Esophagus squamous epithelium (tissue), 5 donors: ENCODE measurements at places on chromosomes 11 and 22.

DNA sequence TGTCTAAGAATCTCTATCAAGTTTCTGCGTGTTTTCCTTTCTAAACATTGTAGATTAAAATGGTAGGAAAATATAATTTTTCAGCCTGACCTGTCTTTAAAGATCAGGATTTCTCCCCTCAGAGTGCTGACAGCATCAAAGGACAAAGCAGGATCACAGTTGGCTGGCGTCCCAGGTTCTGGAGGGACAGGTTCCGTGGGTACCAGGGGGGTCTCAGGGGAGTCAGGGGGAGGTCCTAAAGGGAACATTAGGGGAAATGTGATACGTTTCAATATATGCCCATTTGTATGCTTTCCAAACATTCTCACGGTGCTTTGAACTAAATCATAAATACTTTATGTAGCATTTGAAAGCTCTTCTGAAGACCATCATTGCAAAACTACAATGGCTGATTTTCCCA, 3.4 kb downstream of the MMP3 start:
- DNase-seq = no peak

DNA sequence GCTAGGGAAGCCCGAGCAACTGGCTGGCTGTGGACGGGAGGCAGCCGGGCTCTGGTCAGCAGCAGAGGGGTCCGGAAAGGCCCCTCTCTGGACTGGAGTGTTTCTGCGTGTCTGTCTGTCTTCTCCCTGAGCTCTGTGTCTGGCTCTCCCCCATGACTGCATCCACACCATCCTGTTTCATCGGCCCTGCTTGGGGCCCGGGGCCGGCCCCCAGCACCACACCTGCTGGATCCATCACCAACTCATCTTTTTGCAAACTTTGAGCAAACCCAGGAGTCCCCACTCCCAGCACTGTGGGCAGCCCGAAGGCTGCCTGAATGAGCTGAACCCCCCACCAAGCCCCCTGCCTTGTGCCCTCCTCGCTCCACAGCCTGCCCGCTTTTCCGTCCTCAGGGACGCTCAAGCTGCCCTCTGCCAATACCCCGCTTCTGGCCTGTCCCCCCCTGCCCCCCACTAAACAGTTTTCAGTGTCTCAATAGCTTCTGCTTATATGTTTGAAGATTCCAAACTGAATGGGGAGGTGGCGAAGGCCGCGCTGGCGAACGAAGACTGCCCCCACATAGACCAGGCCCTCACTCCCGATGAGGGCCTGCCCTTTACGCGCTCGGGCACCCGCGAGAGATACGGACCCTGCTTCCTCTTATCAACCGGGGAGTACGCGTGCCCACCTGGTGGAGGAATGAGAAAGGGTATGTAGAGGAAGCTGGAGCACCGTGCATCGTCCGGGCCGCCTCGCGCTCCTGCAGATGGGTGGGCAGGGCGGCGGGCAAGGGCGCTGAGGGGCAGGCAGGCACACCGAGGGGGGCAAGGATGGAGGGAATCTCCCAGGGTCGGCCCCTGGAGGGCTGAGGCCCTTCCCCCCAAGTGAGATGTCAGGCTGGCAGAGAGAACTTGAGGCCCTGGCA, 44.6 kb downstream of the KCNC1 start:
- DNase-seq = no peak

GRCh38 chr11:83951521-83951920, 665.4 kb upstream of the CCDC90B start:
- DNase-seq = no peak

DNA sequence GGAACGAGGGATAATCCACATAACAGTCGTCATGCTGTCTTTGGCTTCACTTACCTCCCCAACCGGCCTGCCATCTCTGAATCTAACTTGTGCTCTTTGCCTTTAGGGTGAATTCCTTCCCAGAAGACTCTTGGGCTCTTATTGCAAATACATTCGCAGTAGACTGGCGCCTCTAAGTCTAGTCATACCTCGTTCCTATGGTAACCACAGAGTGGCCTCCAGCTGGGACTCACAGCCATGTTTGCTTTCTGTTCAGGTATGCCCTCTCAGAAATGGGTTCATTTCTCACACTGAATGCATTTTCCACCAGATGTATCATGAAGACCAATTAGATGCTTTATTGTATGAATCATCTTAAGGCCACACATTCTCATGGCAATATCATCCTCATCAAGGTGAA, 112.7 kb downstream of the FAR1 start:
- DNase-seq = no peak

- DNase-seq = no peak
These were observed 346 bp downstream of the FJX1 start for GRCh38 chr11:35618497-35619115.

DNA sequence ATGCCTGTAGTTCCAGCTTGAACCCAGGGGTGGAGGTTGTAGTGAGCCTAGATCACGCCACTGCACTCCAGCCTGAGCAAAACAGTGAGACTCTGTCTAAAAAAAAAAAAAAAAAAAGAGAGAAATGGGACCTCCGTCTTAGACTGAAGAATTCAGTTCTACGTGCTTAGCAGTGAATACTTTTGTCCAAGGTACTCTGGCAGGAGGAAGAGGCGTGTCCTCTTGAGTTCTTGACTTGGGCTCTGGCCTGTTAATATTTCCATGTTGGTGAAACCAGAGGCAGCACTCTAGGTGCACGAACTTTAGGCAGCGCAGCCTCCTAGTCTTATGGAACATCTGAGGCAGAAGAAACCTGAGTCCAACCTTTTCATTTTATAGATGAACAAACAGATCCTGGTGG, 2.4 kb downstream of the HMBS start:
- DNase-seq = no peak

DNA sequence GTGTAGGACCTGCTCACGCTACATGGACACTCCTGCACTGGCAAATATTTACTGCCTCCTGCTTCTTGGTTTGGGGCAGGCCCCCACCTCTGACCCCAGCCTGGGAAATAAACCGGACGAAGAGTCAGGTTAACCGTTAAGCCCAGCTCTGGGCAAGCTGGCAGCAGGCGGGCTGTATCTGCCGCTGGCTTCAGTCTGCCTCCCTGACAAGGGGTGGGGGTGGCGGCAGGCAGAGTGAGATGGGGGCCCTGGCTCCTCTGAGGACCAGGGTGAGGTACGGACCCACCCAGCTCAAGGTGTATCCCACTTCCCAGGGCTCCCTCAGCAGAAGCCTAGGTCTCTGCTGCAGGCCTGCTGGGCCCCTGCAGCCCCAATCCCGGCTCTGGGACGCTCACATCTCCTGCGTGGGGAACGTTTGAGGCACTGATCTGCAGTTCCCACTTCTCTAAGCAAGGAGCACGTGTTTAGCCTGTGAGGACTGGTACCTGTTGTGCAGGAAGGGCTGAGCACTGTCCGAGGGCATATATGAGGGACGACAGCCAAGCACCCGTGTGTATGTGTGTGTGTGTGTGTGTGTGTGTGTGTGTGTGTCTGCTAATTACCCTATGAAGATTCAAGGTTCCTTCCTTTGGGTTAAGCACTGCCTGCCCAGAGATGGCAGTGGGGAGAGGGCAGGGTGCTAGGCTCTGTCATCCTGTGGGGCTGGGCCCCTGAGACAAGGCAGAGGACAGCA, 1.1 kb upstream of the LRRC75B start:
- DNase-seq = no peak

GRCh38 chr22:23264610-23265367, 84.5 kb downstream of the BCR start:
- no peak for DNase-seq

DNA sequence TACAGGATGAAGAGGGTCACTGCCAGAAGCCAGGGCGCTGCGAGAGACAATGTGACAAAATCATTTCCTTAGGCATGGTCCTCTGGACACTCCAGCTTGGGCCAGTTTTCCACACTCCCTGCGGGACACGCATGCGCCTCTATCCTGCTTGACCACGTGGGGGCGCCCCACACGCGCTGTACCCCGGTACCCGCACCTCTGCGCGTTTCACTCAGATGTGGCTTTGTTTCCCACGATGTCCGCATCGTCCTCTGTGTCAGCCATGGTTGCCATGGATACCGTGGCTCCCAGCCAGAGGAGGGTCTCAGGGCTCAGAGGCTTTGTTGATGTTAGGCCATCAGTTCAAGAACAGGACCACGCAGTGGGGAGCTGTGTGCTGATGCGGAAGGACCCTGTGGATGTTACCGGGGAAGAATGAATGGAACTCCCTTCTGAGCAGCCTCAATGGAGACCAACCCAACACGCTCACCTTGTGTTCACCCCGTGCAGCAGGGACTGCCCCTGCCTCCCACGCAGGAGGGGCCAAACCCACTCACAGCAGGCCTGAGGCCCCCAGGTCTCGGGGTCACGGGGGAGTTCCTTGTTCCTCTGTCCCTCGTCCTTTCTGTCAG, 101.1 kb upstream of the SLC22A12 start:
- DNase-seq = no peak

- DNase-seq = no peak
These were observed 6.7 kb downstream of the ARAP1 start for GRCh38 chr11:72745511-72745910.

DNA sequence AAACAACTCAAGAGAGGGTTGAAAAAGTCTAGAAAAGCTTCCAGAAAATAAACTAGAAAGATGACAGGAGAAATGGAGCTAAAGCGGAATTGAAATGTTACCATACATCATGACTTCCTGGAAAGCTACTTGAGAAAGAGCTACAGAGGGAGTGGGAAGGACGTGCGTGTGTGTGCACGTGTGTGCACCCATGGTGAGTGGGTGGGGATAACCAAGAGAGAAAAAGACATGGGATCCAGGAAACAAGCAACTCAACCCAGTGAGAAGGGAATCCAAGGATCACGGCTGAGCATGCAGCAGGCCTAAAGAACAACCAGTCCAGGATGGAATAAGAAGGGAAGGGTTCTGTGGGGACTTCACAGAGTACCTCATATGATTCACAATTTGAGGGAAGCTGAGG, 21.6 kb downstream of the APOL1 start:
- no peak for DNase-seq

DNA sequence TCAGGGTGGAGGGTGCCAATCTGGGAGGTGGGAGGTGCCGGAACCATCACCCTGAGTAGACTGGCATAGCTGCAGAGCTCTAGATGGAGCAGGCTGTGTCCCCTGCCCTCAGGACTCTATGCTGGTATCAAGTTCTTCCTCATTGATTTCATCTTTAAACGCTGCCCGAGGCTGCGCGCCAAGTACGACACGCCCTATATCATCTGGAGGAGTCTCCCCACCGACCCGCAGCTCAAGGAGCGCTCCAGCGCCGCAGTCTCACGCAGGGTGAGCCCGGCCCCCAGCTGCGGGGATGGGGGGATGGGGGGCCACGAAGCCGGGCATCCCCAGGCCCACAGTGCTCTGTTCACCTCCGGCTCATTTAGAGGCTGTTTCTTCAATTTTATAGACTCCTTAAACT, 52.5 kb downstream of the GRAMD4 start:
- DNase-seq = no peak

- DNase-seq = no peak
These were observed 21.2 kb downstream of the PACSIN2 start for GRCh38 chr22:42993651-42994275.

- DNase-seq = no peak
These were observed 72.9 kb upstream of the RASSF10 start for GRCh38 chr11:12936200-12936599.

DNA sequence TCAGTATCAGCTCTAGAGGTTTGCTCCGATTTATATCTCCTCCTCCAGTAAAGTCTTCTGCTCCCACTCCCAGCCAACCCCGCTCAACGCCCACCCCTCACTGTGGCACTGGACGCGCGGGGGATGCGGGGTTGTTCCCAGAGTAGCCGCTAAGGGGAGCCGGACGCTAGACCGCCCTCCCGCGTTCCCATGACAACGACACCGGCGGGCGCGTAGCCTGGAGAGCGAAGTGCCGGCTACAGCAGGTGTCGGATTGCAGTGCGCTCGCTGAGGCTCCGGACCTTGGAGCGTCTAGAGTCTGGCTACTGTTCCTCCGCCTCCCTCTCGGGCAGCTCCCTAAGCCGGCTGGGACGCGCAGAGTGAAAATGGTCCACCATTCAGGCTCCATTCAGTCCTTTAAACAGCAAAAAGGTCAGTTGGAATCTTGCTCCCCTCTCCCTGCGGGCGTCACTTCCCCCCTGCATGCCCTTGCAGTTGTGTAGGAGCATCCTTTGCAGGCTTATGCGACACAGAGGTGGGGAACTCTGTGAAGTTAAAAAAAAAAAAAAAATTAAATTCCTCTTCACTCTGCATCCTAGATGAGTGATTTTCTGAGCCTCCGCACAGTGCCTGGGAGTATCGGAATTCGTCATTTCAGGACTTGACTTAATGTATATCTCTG, at the start of gene ANO3:
Gene ANO3, plus strand, starts transcription at position 220 of the 661 bp plus-strand sequence. Its CDS starts 146 bp downstream, at position 366.
- DNase-seq = no peak

DNA sequence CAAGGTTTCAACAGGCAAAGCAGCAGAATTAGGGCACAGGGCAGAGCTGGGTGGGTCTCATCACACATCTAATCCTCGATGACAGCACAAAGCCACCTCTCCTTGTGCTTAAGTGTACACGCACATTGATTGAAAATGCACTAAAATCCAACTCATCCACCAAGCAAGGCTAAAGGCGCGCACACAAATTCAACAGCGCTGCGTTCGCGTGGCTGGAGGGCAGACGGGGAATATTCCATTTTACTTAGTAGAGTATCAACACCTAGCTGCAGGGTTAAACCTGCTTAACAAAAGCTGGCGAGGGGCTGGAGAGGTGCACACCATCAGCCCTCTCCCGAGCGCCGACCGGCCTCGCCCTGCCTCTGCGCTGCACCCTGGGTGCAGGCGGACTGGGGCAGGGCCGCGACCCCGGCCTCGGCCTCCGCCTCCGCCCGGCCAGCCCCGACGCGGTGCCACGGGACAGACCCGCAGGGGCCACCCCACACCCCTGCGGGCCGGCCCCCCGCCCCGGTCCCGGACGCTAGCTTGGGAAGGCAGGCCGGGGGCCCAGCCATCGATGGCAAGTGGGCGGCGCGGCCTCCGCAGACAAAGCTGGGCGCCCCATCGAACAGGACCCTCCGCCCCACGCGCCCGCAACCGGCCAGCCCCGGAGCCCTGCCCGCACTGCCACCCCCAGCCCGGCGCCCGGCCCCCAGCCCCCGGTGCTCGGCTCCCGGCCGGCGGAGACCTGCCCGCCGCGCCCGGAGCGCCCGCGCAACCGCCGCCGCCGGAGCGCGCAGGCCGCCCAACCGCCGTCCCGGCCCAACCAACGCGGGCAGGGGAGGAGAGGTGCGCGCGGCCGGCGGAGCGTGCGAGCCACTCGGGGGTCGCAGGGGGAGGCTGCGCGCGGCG, 929 bp downstream of the PRDM10 start:
- no peak for DNase-seq

- no peak for DNase-seq
These were observed 42.9 kb downstream of the EIF4ENIF1 start for GRCh38 chr22:31446767-31447166.

- no peak for DNase-seq
These were observed 1.9 kb downstream of the ELMOD1 start for GRCh38 chr11:107592813-107593212.

- no peak for DNase-seq
These were observed 66.3 kb upstream of the CHRM4 start for GRCh38 chr11:46457659-46458424.

- DNase-seq = no peak
These were observed 16.6 kb downstream of the OSBP start for GRCh38 chr11:59598961-59599360.

DNA sequence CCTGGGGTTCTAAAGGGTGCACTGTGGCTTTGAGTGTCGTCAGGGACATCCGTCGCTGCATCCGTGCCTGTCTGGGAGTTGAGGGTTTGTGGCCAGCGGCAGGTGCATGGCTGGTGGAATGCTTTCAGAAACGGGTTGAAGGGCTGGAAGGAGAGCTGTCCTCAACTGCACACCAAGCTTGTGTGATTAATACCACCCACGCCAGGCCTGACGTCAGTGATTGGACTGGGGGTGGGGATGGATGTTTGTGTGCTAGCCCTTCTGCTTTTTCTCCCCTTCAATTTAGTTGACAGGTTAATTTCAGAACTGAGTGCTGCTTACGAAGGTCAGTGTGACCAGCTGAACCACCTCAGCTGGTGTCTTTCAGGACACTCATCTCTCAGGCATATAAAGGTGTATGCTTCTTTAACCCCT, 3.2 kb upstream of the GAB2 start:
- no peak for DNase-seq
